Kidney glomerular epithelial cell (primary cell): ENCODE measurements at places on chromosomes 5 and 9.
A peak's percentile ranks its signal among the peaks of the same experiment; 100 is the strongest.

DNA sequence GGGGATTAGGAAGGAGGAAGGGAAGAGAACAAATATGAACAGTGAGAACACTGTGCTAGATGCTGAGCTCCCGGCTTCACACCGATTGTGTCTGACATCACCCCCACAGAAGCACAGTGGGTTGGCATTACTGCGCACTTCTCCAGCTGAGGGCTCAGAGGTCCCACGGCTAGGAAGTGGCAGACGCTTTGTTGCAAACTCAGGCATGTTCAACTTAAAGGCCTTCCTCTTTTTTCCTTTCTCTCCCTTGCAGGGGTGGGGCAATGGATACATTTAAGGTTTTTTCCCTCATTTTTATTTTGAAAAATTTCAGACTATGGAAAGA is 15.5 kb upstream of the SHB start:
- no peak for DNase-seq

GRCh38 chr5:139757727-139758509 is 37.7 kb upstream of the PSD2 start:
- no peak for DNase-seq

- no peak for DNase-seq
Measured at GRCh38 chr9:129498451-129499384, 122.2 kb downstream of the C9orf50 start.

DNA sequence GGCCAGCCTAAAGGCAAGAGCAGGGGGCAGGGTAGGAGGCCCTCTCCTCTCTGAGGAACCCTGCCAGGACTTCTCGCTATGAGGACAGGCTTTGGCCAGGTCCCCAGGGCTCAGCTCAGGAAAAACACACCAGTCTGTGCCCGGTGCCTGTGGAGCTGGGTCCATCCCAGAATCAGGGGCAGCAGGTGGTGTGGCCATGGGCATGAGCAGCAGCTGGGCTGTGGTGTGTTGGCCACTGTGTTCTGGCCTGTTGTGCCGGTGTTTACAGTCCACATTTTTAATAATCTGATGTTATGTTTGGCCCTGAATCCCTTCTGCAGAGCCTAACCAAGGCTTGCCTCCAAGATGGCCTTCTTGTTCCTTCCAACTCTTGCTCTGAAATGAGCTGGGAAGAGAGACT is 77.0 kb downstream of the FGF18 start:
- DNase-seq: no peak

GRCh38 chr5:36414869-36415282 is 113.2 kb upstream of the RANBP3L start:
- DNase-seq: peak; percentile 63

- DNase-seq: no peak
Measured at GRCh38 chr5:116371935-116372334, 202.7 kb downstream of the SEMA6A start.

GRCh38 chr5:98798371-98798770 is 24.9 kb downstream of the RGMB start:
- DNase-seq: no peak

GRCh38 chr5:107542428-107542827 is 128.3 kb downstream of the EFNA5 start:
- DNase-seq: peak; percentile 89

GRCh38 chr5:155728857-155729683 is 597.9 kb upstream of the SGCD start:
- DNase-seq: peak; percentile 50

- DNase-seq: peak; percentile 67
Measured at GRCh38 chr9:112044186-112044585, 130.9 kb downstream of the SUSD1 start.

- no peak for DNase-seq
Measured at GRCh38 chr5:117433818-117434217, 859.2 kb upstream of the SEMA6A start.

GRCh38 chr9:136110082-136111061 is 8.3 kb downstream of the TMEM250 start:
- no peak for DNase-seq

DNA sequence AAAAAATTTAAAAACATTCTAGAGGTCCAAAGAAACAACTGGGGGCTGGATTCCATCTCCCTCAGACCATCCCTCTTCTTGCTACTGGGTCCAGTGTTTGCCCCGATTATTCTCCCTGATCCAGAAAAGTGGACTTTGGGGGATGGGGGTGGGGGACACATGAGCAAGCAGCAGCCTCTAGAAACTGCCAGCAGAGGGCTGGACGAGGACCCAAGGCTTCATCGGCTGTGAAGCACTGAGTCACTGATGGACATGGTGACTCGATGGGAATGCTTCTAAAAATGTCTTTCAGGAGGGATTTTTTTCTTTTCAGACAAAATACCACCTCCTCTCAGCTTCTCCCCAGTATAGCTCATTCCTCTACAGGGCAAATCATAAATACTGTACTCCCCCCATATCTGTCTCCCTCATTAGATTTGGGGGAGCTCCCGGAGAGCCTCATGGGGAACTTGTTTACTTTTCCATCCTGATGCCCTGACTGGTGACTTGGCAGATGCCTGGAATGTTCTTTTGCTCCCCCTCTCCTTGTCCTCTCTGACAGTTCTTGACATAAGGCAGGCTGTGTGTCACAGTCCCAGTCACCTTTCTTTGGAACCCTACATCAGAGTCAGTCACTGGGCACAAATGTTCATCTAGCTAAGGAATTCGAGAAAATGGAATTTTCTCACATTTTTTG is 67.2 kb upstream of the STC2 start:
- no peak for DNase-seq

DNA sequence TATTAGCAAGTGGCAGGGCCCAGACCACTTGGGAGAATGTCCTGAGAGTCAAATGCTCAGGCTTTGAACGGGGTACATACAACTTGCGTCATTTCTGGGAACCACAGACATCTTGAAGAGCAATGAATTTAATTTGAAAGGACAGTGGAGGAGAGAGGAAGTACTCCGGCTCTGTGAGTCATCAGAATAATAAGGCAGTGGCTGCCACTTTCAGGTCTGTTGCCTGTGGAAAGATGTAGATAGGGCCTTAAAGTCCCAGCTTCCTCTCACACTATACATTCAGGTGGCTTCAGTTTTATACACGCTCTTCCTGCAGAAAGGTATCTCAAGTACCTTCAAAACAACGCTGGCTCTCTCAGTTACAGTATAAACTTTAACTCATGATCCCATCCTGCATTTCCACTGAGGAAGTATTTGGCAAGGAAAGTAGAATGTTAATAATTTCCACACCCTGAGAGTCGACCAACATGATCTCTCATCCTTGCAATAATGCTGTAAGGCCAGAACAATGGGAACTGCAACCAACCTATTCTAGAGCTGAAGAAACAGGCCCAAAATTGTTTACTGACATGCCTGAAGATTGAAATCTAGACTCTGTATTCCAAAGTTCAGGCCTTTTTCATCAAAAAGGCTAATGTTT is 6.8 kb upstream of the PRUNE2 start:
- DNase-seq: peak; percentile 60

- no peak for DNase-seq
Measured at GRCh38 chr9:115513148-115513547, 395.2 kb upstream of the TNC start.

- DNase-seq: no peak
Measured at GRCh38 chr5:134255418-134256150, 29.7 kb upstream of the PPP2CA start.
